ENCODE measurements at places on chromosomes 12 and 14.

DNA sequence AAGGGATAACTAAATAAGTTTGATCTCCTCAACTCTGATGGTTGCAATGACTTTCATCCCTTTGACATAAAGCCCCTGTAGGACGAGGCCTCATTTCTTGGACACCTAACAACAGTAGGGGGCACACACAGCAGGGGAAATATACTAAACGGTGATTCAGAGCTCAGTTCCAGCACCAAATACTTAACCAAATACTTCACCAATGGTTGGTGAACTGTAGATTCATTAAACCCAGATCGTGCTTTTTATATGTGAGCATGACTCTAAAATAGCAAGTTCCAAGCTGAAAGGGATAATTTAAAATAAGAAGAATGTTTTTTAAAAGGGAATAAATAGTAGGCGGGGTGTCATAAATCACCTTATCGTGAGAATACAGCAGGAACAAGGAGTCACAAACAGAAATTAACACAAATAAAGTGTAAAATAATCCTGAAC is 53.2 kb downstream of the ATG2B start:
- DNase-seq: no peak

DNA sequence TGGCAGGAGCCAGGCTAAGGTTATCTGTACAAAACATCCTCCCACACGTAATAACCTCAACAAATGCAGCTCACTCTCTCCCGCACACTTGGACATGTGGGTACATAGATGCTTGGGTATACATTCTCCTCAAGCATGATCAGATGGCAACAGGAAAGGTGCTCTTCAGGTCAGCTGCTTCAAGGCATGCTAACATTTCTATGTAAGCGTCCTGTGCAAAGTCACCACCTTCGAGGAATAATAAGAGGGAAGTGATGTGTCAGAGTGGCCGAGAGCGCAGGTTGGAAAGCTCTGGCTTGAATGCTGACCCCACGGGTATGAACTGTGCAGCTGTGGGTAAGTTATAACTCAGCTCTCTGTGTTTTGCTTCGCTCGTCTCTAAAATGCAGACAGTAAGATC is 24.2 kb upstream of the SLC6A12 start:
- no peak for DNase-seq

GRCh38 chr14:70148911-70149595 is 39.7 kb downstream of the SLC8A3 start:
- DNase-seq: no peak

GRCh38 chr14:88017535-88017934 is 12.6 kb downstream of the GPR65 start:
- DNase-seq: no peak

DNA sequence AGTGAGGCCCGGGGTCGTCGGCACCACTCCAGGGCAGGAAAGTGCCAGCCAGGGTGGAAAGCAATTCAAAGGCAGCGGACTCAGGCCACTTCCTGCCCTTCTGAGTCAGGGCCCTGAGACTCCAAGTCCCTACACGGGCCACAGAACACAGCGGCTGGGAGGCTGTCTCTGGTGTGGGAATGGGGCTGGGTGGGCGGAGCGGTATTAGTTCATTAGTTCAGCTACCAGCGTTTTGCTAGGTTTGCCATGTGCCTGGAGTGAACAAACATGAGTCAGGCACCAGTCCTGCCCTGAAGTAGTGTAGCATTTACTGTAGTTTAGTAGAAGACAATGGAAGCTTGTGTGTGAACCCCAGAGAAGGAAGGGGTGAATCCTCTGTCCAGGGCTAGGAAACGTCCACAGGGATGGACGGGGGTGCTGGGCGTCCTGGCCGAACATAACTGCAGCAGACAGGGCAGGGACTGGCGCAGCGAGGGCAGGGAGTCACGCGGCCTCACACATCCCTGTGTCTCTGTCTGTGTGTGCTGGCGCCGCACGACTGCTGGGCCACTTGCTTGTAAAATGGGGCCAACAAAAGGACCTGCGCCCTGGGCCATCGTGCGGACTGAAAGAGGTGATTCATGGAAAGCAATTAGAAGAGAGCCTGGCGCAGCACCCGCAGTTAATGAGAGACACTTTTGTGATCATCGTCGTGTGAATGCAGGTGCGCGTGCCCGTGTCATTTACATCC is 186.4 kb upstream of the PRMT8 start:
- no peak for DNase-seq

- peak; percentile 14 for DNase-seq
These were observed 211.9 kb upstream of the ARHGAP5 start for GRCh38 chr14:31864937-31865855.

DNA sequence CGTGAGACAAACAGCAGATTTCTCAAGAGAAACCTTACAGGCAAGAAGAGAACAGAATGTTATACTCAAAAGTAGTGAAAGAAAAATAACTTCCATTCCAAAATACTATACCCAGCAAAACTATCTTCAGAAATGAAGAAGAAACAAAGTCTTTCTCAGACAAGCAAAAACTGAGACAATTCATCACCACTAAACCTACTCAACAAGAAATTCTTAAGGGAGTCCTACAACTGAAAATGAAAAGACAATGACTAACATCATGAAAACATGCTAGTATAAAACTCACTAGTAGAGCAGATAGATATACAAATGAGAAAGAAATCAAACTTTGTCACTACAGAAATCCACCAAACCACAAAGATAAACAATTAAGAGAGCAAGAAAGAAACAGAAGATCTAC is 106.5 kb downstream of the CEP83 start:
- DNase-seq: no peak

- no peak for DNase-seq
These were observed 41.1 kb downstream of the ACSM4 start for GRCh38 chr12:7344833-7345606.

DNA sequence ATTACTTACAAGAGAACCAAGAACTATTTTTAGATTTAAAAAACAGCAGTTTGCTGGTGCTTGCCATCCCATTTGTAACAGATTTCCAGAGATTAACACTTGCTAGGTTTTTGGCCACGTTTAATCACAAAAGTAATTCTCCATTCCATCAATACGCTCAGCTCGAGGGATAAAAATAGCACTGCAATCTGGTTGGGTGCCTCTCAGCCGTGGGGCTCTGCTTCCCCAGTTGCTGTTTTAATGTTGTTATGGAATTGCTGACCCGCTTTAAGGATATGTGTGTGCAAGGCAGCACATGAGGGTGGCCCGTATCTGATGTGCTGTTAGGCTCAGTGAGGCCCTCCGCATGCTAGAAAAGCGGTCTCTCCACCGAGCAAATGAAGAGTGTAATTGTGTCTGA is 222.2 kb upstream of the TMEM260 start:
- DNase-seq: no peak

DNA sequence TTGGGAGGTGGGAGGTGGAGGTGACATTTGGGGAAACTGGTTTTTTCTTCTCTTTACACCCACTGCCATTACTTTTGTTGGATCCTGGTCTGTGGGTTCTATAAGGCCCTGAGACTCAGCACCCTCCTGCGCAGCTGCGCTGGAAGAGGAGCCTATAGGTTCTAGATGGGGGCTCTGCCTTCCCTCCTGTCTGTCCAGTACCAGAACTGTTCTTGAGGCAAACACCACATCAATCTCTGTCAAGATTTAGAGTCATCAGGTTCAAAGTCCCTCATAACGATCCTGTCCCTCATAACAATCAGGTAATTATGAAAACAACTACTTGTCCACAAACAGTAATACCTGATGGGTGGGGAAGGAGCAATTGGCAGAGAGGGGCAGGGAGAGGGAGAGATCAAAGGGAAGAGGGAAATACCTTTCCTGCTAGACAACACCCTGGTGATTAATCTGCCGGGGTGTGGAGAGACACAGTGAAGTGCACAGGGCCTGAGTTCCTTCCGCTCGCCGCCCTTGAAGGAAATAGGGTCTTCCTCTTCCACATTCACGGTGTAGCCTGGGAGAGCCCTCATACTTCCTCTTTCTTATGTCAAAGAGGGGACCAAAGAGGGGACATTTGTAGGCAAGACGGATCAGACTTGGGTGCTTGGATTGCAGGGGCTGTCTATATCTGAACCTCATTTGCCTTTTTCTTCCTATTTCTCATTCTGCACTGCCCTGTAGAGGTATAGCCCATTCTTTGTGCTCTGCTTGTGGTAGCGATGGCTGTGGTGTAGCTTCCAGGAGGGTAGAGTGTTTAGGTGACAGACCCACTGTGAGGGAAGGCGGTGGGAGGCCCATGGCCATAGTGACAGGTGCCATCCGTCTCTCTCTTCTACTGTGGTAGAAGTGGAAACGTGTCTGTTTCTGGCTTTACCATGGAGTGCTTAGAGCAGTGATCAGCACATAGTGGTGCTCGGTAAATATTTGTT is 12.6 kb downstream of the GPRC5A start:
- peak; percentile 80 for DNase-seq

- DNase-seq: no peak
These were observed 212.8 kb upstream of the SSTR1 start for GRCh38 chr14:37994846-37995372.

DNA sequence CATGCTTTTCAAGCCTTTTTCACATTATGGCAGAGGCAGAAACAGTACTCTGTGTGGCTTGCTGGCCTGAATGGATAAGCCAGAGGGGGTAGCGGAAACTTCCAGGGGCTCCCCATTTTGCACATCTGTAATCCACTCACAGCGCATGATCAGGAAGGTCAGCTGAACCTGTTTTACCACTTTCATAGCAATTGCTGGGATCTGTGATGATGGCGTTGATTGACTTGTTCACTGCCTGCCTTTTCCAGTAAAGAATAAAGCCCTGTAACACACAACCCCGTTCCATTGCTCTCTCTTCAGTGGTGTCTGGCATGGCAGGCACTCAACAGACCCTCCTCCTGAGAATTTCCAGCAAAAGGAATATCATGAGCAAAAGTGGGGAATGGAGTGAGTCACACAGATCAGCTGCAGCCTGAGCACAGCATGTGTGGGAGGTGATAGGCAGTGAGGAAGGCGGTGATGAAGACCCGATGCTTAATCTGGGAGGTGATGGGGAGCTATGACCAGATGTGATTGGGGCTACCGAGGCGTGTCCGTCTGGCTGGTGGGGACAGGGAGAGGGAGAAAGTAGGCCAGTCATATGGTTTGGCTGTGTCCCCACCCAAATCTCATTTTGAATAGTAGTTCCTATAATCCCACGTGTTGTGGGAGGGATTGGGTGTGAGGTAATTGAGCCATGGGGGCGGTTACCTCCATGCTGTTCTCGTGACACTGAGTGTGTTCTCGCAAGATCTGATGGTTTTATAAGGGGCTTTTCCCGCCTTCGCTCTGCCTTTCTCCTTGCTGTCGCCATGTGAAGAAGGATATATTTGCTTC is 44.7 kb upstream of the CHST11 start:
- DNase-seq: no peak

DNA sequence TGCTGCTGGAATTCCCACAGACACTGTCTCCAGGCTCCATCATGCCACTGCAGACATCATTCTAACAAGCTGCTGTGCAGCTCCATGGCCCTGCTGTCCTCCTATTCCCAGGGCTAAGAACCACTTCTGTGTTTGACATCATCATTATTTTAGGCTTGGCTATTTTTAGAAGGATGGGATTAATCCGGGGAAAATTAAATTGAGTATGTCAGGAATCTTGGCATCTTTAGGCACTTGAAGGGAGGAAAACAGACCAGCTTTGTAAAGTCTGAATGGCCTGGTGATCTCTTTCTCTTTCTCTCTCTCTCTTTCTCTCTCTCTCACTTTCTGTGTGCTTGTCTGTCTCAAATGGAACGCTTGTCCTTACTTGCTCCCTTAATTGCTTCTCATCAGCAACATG is 568.3 kb upstream of the FLRT2 start:
- no peak for DNase-seq

DNA sequence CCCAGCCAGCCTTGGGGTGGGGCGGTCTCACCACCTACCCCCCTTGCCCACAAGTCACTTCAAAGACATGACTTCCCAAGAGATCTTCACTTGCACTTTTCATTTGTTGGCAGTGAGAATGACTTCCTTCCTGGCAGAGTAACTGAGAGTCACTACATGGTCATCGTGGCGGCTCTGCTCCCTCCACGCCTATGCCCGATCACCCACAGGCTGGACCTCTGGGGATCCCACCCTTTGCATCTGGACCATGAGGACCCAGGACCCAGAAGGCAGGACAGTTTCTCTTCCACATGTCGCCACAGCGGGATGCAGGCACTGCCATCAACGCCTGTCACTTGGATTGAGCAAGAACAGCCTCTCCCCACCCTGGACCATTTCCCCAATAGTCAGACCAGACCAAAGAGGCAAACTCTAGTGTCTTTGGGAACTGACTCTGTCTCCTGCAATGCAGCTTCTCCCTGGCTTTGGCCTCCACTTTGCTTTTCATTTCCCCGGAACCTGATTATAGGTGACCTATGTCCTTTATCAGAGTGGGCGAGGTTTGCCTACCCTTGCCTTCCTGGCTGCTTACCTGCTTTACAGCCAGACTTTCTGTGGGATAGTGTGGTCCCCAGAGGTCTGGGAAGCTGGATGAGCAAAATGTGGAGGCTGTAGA is 3.6 kb downstream of the VDR start:
- DNase-seq: peak; percentile 41

- no peak for DNase-seq
These were observed 408.7 kb downstream of the APAF1 start for GRCh38 chr12:99053616-99054362.

GRCh38 chr12:18808221-18808620 is 70.3 kb downstream of the CAPZA3 start:
- no peak for DNase-seq

DNA sequence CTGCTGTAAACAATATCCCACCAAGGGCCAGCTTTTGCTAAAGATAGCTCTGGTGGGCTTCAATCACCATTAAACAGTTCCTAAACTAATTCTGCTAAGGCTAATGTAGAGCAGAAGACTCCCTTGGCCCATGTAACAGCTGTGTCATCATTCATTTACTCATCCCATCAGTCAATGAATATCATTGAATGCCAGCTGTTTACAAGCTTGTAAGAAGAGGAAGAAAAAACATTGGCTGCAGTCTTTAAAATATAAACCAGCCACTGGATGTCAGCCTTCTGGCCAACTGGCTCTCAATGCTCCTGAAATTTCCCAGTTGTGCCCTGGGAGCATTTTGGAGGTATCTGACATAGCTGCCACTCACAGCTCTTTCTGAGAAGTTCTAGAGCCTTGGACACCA is 18.0 kb upstream of the MAP3K9 start:
- no peak for DNase-seq

- peak; percentile 40 for DNase-seq
These were observed 36.4 kb downstream of the PDE3A start for GRCh38 chr12:20404576-20405346.

DNA sequence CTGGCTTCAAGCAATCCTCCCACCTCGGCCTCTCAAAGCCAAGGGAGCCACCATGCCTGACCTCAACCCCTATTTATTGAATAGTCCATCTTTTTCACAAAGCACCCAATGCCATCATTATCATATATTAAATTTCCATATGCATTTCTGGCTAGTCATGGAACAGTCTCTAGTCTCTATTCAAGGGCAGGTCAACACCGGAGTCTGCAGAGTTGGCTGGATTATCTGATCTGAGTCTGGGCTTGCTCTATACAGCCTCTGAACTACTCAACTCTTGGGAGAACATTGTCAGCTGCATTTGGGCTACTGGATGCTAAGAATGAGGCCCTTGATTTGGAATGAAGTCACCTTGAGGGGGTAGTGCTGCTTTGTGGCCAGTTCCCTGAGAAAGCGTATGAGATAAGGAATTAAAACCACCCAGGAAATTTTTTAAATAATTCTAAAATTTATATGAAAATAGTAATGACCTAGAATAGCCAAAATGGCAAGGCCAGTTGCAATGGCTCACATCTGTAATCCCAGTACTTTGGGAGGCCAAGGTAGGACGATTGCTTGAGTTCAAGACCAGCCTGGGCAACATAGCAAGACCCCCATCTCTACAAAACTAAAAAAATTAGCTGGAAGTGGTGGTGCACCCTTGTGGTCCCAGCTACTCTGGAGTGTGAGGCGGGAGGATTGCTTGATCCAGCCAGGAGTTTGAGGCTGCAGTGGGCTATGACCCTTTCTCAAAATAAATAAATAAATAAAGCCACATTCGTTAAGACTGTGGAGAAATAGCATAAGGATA is 6.9 kb upstream of the NAA25 start:
- no peak for DNase-seq
